ENCODE measurements at places on chromosomes 5 and 9.
A peak's percentile ranks its signal among the peaks of the same experiment; 100 is the strongest.

DNA sequence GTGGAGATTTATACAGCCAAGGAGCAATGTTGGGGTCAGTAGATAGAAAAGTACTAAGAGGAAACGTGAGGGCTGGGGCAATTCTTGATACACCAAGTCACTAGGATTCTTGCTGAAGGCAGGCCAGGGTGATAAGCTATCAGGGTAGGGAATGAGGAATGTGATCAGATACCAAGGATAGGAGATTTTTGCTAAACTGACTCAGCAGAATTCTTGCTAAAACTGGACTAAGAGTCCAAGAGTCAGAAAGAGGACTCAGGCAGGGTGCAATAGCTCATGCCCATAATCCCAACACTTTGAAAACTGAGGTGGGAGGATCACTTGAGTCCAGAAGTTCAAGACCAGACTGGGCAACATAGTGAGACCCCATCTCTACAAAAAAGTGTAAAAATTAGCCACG is 71.7 kb downstream of the ENTREP1 start:
- DNase-seq = no peak

DNA sequence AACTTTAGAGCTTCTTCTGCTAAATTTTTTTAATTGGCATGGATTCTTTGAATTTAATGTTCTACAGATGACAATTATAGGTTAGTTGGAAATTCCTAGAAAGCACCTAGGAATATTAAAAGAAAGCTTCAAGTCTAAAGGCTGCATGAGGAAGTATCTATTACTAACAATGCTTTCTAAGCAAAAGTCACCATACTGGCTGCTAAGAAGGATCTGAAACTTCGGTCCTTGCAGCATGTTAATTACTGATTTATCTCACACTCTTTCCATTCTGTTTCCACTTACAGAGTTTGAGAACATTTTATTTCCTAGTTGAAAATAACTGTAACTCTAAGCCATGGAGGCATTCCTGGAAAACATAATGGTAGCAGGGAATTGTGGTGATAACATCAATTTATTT is 8.4 kb downstream of the SEMA6A start:
- no peak for DNase-seq

GRCh38 chr5:147170603-147171002 is 64.2 kb upstream of the STK32A start:
- no peak for DNase-seq

GRCh38 chr5:77638763-77639671 is 504 bp upstream of the OTP start:
- no peak for DNase-seq

DNA sequence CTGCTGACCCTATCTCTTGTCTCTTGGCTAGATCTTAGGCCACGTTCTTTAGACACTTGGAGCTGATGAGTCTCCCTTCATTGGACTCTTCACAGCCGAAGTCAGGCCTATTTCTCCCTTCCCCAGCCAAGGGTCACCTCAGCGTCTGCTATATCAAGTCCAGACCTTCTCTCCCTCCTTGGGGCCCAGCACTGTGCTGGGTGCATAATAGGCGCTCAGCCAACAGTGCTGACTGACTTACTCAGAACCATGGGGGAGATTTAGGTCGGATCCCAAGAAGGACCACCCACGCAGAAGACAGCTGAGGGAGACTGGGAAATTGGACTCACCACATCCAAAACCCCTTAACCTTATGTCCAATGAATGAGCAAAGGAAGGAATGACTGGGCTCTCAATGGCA is 5.6 kb upstream of the AMBP start:
- DNase-seq = no peak

DNA sequence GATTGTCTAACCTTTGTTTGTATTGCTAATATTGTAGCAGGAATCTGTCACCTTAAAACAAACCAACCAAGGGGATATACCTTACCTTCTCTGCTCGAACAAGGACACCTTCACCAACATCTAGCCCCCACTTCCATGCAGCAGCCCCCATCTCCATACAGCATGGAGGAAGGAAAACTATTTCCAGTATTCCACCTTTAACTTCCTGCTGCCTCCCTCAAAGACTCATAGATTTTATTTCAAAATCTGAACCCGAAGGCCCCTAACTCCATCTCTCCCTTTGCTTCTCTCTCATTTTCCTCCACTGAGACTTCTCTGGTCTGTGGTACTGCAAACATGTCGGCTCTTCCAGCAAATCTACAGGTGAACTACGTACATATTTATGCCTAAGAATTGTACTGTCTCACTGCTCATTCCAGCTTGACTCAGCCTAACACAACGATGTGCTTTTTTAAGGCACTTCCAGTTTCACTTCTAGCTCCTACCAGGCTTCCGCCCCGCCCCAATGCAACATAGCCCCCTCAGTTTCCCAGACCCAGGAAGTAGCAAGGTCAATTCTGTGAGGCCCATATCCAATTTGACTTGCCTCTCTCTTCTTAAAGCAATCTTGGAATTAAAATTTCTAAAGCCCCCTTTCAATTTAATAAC is 70.7 kb upstream of the RNF38 start:
- DNase-seq = peak; percentile 77

DNA sequence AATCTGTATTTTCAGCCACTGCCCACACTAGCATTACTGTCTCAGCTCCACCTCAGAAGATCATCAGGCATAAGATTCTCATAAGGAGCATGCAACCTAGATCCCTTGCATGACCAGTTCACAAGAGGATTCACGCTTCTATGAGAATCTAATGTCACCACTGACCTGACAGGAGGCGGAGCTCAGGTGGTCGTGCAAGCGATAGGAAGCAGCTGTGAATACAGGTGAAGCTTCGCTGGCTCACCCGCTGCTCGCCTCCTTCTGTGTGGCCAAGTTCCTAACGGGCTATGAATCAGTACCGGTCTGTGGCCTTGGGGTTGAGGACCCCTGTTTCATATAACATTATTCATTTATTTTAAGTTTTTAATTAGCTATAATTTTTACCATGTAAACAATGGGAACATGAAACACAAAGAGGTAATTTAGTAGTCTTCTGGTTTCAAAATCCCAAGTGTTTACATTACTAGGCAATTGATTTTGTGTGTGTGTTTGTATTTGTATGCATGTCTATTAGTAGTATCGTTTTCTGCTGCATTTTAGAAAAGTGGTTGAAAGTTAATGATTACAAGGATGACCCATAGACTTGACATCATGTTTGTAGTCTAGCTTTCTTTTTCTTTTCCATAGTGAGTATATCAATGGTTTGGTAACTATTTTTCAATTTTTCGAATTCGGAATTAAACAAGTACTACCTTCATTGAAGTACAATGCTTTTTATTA is 159.4 kb downstream of the TENT4A start:
- no peak for DNase-seq

DNA sequence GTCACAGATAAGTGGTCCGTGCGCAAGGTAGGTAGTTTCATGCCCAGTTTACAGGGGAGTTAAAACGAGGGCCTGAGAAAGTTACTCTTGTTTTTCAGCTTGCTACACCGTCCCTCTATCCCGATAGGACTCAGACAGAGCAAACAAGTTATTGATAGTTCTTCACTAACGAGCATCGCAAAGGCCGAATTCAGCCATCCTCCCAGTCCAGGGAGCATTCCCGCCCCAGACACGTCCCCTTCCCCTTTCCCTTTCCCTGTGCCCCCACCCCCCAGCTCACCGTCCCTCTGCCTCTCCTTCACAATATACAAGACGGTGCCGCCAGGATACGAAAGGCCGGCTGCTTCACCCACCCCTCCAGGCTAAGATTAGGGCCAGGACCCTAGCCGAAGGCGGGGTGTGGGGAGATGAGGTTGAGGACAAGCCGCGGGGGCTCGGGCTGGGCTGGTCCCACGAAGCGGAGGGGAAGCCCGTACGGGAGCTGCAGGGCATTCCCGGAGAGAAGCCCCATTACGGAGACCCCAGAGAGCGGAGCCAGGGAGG is 599 bp downstream of the KIAA1191 start:
- no peak for DNase-seq
